ENCODE measurements at places on chromosomes 4 and X.

DNA sequence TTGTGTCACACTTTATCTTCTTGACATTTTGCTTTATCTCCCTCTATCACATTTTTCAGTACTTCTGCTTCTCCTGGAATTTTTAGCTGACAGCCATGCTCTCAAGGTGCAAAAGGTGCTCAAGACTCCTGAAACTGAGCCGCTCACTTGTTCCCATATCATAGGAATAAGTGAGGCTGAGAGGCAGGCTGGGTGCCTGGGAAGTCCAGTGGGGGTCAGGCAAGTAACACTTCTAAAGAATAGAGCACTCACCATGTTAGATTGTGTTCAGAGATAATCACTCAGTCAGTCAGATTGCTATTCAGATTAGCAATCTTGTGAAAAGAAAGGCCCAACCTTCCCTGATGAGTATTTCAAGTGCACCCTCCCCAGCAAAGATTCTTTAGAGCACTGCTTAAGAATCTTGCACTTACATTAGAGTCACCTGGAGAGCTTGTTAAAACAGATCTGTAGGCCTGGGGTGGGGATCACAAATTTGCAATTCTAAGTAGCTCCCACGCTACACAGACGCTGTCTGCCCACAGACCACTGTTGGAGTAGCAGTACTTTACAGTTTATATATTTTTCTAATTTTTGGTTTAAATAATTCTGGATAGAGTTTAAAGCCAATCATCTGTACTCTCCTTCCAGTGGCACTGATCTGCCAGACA lies 23.1 kb upstream of the LRAT start:
- DNase-seq = no peak

GRCh38 chrX:30612250-30612655 lies 34.7 kb upstream of the TASL start:
- no peak for DNase-seq

DNA sequence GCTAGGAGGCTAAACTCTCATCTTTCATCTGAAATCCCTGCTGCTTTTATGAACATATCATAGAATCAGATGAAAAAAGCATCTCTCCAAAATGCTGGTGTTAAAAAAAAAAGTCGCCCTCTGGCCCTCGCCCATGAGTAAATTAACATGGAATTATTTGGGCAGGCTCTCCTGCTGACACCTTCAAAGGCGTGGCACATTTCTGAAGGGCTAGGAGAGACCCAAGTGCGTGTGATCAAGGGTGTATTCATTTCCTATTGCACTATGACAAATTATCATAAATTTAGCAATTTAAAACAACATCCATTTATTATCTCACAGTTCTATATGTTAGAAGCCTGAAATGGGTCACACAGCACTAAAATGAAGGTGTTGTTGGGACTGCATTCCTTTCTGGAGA lies 5.1 kb downstream of the ANXA3 start:
- DNase-seq = no peak

DNA sequence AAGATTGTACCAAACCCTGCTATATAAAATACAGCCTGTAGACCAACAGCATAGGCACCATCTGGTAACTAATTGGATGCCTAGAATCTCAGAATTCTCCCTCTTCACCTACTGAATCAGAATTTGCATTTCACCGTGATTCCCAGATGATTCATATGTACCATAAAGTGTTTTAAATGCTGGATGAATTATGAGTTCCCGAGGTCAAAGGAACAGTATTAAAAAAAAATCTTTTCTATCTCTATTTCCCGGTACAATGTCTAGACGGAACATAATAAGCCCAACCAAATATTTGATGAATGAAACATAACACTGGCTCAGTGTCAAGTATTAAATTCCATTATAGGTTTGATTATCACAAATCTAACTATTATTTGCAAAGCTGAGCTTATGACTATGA lies 280.0 kb downstream of the ANKRD50 start:
- no peak for DNase-seq

DNA sequence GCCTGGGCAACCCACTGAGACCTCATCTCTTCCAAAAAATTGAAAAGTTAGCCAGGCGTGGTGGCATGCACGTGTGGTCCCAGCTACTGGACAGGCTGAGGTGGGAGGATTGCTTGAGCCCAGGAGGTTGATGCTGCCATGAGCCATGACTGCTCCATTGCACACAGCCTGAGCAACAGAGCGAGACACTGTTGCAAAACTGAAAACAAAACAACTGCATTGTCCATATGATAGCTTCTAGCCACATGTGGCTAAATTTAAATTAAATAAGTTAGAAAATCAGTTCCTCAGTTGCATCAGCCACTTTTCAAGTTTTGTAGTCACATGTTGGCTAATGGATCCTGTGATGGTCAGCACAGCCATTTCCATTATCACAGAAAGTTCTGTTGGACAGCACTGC lies 67.9 kb downstream of the GAB1 start:
- DNase-seq = no peak

DNA sequence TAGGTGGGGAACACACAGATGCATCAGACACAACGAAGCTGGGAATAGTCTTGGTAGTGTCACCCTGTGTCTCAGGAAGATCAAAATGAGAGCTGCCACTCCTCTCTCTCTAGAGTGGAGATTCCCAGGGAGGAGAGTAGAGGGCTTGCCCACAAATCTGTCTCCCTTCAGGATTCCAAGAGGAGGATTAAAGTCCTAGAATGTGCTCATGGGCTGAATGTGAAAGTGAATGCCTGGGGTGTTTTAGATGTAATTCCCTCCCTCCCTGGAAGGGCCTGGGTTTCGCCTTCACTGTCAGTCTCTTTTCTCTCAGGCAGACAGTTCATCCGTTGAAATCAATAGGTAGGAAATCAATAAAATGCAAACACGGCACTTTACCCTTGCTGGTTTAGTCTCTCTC lies 282.6 kb upstream of the PPARGC1A start:
- no peak for DNase-seq

DNA sequence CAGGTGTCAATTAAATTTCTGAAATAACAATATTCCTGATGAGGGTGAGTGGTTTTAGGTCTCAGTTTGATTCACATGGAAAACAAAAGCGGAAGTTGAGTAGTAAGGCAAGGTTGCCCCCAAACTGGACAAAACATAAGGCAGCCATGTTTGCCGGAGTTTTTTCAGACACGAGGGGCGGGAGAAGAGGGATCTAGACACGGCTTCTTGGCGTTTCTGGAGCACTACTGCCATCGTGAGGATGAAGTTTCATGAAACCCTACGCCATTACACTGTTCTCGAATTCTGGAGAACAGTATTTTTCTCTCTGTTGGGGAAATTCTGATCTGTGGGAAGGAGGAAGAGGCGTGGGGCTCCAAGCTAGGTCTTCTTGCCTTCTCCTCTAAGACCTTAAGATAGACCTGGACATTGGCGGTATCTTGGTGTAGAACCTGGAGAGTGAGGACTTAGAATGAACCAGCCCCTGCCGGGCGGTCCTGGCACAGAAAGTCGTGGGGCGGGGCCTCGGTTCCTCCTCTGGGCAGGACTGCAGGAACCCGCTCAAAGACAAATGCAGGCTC lies 160.3 kb downstream of the OR13H1 start:
- DNase-seq = no peak

DNA sequence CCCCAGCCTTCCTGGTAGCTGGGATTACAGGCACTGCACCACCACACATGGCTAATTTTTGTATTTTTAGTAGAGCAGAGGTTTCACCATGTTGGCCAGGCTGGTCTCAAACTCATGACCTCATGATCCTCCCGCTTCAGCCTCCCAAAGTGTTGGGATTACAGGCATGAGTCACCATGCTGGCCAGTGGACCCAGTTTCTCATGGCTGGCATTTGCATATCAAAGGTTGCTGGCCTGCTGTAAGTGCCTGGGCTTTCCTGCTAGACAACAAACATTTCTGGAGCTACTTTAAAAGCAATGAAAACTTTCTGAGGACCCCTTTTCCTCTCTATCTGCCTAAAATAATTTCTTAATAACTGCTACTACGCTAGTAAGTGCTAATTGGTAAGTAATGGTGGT lies 228.2 kb downstream of the PCDH10 start:
- no peak for DNase-seq

- no peak for DNase-seq
Observed at GRCh38 chr4:54378461-54378860, 149.4 kb downstream of the PDGFRA start.

GRCh38 chrX:69124108-69124507 lies 41.1 kb downstream of the PJA1 start:
- no peak for DNase-seq

DNA sequence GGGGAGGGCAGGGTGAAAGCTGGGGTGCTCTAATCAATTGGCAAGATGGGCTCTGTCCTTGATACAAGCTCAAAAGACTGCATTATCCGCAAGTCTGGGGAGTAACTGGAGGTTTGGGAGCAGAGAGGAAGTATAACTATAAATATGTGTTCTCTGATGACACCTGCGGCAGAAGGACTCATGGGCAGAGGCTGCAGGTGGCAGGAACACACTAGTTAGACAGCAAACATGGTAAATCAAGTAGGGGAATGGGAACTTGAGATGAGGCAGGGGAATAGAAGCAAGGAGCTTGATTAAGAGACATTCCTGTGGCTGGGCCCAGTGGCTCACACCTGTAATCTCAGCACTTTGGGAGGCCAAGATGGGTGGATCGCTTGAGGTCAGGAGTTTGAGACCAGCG lies 30.3 kb downstream of the SH3KBP1 start:
- DNase-seq = no peak

DNA sequence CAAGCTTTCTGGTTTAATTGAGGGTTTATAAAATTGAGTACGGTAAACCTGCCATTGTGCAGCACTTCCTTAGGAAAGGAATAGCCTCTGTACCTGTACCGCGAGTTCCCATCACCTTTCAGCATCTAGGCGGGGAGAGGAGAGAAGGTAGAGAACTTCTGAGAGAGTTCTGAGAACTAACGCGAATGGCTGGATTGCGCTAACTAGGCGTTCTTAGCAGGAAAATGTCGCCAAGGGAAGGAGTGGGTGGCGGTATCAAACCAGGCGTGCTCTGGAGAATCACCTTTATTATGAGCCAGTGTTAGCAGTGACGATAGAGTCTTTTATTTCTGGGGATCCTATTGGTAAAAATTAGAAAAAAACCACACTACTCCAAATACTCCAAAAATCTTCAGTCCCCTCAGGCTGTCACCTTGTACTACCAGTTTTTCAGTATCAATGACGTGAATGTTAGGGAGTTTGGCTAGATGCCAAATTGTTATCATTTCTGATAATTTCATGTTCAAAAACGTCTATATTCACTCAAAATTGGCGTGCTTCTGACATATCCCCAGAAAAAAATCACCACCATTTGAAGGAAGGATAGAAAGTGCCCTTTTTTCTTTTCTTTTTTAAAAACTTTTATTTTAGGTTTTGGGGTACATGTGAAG lies 1.4 kb downstream of the UGT8 start:
- DNase-seq = no peak

DNA sequence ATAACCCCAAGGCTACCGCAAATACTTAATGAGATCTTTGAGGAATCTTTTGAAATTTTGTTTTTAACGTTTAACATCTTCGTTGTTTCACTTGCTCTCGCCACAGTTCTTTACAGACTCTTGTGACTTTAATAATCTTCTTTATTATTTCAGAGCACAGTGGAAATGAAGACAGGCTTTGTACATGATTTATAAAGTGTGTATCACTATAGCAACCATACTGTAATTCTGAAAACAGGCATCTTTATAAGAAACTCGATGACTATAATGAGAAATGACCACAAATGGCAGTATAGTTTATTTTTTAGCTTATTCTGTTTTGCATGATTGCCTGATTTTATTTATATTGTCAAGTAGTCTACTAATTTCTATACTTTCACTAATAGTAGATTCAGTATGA lies 224.4 kb upstream of the GALNTL6 start:
- no peak for DNase-seq

GRCh38 chrX:21974011-21974385 lies 33.5 kb downstream of the SMS start:
- DNase-seq = no peak

GRCh38 chr4:115803825-115804224 lies 690.4 kb upstream of the NDST4 start:
- no peak for DNase-seq

DNA sequence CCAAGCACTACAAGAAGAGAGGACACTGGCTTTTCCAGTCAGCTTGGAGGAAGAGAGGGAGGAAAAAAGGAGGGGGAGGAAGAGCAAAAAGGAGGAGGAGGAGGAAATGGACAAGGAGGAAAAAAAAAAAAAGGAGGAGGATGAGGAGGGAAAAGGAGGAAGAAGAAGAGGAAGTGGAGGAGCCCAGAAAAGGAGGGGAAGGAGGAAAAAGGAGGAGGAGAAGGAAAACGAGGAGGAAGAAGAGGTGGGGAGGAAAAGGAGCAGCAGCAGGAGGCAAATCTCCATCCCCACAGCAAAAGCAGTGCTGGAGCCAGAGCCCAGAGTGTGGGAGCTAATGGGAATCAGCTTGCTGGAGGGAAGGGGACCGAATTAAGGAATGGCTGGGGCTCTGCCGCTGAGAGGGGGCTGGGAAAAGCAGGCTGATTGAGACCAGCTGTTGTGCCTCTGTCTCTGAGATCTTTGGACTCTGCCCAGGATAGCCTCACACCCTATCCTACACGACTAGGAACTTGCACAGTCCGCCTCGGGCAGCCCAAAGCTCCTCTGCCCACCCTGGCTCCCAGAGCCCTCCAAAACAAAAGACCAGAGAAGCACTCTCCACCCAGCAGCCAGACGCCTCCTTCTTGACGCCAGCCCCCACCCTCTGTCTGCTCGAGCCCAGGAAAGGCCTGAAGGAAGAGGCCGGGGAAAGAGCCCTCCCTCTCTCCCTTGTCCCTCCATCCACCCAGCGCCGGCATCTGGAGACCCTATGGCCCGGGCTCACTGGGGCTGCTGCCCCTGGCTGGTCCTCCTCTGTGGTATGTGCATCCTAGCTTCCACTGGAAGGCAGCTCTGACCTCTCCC lies at the start of gene XPNPEP2:
Gene XPNPEP2 (plus strand): TSS at position 514 of the 843 bp plus-strand sequence. CDS start 235 bp downstream, at position 749.
- no peak for DNase-seq
